Activated CD4-positive, alpha-beta T cell treated with anti-CD3 and anti-CD28 coated beads, Interleukin-2, amount 50 U/mL, for 48 hours (primary cell): ENCODE measurements at places on chromosomes 1 and 21.
A peak's percentile ranks its signal among the peaks of the same experiment; 100 is the strongest.

DNA sequence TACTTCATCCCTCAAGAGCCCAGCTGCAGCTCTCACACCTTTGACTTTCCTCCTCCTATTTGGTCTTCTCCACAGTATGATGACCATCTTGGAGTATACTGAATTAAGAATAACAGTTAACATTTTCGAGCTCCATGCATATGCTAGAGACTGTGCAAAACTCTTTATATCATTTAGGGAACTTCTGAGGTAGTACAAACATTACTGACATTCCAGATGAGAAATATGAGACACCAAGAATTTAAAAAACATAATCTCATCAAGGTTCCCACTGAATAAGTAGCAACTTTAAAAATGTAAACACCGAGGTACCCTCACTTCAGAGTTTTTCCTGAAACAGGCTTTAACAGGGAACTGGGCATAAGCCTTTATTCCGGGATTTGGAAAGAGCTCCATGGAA lies 22.7 kb downstream of the FMO3 start:
- DNase-seq, result no peak

GRCh38 chr1:17653728-17654351 lies 101.3 kb upstream of the ACTL8 start:
- DNase-seq, result peak; percentile 38

DNA sequence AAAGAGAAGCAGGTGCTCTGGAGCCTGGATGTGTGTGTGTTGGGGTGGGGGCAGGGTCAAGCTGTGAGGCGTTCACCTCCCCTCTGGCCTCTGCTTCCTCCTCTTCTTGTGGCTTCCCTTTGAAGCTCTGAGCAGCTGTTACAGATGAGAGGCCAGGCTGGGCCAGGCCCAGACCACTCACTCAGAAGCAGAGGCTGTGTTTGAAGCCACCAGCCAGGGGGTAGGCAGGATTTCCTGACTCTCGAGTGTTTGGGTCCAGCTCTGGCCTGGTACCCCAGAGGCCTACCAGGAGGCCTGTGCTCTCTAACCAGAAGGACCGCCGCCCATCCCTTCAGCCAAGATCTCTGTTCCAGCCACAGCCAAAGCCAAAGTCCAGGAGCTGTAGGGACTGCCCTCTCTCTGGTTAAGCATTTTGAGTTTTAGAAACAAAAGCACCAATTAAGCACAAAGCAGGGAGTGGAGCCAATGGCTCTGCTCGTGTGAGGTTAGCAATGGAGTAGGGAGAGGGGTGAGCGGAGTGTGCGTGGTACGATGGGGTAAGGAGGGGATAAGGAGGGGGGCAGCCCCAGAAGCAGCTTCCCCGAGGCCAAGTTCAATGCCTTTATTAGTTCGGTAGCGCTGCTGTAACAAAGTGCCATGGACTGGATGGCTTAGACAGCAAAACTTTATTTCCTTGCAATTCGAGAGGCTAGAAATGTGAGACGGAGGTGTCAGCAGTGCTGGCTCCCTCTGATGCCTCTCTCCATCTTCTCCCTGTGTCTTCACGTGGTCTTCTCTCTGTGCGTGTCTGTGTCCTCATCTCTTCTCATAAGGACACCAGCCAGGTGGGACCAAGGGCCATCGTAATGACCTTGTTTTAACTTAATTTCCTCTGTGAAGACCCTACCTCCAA lies 20.5 kb downstream of the RCSD1 start:
- no peak for DNase-seq

GRCh38 chr1:20059847-20060246 lies 10.1 kb upstream of the PLA2G5 start:
- no peak for DNase-seq

DNA sequence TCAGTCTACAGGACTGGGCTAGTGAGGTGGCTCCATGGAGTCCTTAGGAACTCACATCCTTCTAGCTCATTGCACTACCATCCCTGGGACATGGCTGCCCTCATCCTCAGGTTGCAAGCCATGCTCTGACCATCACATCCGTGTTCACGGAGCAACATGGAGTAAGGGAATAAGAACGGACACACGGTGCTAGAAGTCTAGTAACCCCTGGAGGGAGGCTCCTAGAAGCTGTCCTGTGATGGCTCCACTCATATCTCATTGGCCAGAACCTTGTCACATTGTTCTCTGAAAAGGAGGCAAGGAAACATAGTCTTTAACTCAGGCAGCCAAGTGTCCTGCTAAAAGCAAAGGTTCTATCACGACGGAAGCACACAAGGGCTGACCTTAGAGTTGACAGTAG lies 3.9 kb downstream of the MRAP start:
- DNase-seq, result no peak

GRCh38 chr1:223126741-223127140 lies 16.3 kb downstream of the TLR5 start:
- no peak for DNase-seq
